ENCODE measurements at places on chromosomes 12 and 14.

DNA sequence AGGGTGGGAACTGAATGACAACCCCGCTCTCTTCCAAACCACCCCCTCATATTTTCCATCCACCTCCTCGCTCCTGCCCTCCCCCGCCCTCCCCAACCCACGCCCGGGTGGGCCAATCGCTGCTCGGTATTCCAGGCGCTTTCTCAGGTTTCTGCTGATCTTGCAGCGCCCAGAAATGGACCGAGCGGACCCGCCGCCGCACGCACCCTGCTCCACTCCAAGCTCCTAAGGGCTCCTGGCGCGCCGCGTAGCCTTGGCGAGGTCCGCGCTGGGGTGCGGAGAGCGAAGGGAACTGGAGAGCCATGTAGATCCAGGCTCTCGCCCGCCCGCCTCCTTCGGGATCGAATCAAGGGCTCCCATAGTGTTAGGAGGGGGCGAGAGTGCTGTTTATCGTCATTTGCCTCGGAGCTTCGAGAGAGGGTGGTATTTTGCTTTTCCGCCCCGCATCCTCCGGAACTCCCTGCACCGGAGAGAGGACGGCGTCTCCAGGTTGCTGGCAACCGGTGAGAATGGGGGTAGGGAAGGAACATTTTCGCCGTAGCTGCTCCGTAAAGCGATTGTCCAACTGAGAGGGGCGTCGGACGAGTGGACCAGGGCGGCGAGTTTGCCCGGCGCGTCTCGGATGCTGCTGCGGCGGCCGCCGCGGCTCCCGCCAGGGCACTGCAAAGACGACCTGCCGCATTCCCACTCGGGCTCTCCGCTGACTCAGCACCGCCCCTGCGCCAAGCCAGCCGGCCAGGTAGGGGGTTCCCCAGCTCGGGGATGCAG lies at the start of gene KCNA1:
TSS of gene KCNA1 (plus strand) at position 172 of the 768 bp plus-strand sequence. CDS start 1,474 bp downstream, outside the sequence.
- DNase-seq = no peak

DNA sequence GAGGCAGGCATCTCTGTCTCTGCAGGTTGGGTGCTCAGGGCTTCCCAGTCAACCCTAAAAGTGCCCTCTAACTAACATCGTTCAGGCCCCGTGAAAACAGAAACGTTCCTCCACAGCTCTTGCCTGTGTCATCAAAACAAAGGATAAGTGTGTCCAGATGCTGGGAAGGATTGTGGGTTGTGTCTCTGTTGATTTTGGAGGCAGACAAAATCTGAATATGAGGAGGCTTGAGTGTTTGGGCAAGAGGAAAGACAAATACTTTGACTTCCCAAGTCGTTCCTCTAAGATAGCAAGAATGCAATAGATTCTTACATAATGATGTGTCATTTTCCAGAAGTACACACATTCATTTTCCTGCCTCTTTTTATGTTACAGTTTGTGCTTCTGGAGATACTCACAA lies 52.9 kb downstream of the SERPINA3 start:
- DNase-seq = no peak

- DNase-seq = no peak
Observed at GRCh38 chr12:56897844-56898361, 36.3 kb downstream of the SDR9C7 start.

- DNase-seq = no peak
Observed at GRCh38 chr12:90216815-90217214, 508.2 kb upstream of the ATP2B1 start.

DNA sequence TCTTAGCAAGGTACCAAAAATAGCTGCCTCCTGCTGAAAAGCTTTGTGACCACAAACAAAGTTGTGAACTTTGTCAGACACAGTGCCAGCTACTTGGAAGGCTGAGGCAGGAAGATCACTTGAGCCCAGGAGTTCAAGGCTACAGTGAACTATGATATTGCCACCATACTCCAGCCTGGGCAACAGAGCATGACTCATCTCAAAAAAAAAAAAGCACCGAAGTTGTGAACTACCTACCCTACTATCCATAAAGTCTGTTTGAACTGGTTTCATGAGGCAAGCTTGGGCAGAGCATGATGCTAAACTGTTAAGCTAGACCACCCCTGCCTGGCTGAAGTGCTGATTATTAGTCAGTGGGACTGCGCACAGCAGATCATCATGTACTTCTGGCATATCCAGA lies 75.5 kb downstream of the RAD52 start:
- no peak for DNase-seq

DNA sequence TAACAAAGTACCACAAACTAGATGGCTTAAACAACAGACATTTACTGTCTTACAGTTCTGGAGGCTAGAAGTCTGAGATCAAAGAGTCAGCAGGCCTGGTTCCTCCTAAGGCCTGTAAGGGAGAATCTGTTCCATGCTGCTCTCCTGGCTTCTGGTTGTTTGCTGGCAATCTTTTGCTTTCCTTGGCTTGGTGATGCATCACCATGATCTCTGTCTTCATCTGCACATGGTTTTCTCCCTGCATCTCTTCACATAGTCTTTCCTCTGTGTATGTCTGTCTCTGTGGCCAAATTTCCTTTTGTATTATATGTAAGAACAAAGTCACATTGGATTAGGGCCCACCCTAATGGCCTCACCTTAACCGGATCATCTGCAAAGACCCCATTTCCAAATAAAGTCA lies 168.5 kb downstream of the CAPZA3 start:
- no peak for DNase-seq

GRCh38 chr14:20611277-20611676 lies 20.1 kb upstream of the RNASE12 start:
- no peak for DNase-seq

- DNase-seq = no peak
Observed at GRCh38 chr14:93299866-93300265, 33.0 kb downstream of the BTBD7 start.

GRCh38 chr14:100576091-100577085 lies 10.8 kb downstream of the BEGAIN start:
- no peak for DNase-seq

- DNase-seq = no peak
Observed at GRCh38 chr14:103867523-103867953, 20.2 kb upstream of the PPP1R13B start.

GRCh38 chr12:3302401-3303041 lies 188.5 kb upstream of the PRMT8 start:
- no peak for DNase-seq

Measured in T-helper 17 cell (primary cell).